ENCODE measurements at places on chromosomes 1 and 21.

GRCh38 chr1:154748405-154748775, 121.7 kb downstream of the KCNN3 start:
- DNase-seq, result no peak

DNA sequence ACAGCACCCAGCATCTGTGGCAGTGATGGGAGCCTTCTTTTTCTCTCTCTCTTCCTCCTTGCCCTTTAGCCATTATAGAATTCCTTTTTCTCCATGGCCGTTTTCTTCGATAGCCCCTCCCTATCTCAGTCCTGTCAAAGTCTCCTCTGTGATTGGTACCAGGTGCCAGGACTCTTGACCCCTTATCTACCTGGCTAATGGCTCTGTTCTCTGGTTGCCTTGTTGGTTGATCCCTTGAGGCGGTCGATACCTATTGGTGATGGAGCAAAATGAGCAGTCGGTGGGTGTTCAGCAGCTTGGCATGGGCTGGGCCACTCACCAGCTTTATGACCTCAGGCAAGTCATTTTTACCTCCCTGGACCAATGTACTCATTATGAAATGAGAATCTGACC, 2.0 kb downstream of the ATF3 start:
- DNase-seq, result no peak

- DNase-seq, result no peak
These were observed 19.3 kb downstream of the DOP1B start for GRCh38 chr21:36175771-36176565.

GRCh38 chr1:57341721-57342120, 82.1 kb downstream of the DAB1 start:
- DNase-seq, result no peak

GRCh38 chr1:228861832-228862180, 126.5 kb downstream of the RHOU start:
- no peak for DNase-seq
